Heart left ventricle (tissue), 16 donors: ENCODE measurements at places on chromosomes 4 and X. TPM values are rescaled to one million over a fixed set of nuclear protein-coding genes. Genes with fewer than 3 reads are reported as not detected.

GRCh38 chr4:178812866-178813265 lies 1370.6 kb upstream of the AGA start:
- DNase-seq, result no peak

GRCh38 chr4:143618811-143619210 lies 81.7 kb downstream of the FREM3 start:
- no peak for DNase-seq

DNA sequence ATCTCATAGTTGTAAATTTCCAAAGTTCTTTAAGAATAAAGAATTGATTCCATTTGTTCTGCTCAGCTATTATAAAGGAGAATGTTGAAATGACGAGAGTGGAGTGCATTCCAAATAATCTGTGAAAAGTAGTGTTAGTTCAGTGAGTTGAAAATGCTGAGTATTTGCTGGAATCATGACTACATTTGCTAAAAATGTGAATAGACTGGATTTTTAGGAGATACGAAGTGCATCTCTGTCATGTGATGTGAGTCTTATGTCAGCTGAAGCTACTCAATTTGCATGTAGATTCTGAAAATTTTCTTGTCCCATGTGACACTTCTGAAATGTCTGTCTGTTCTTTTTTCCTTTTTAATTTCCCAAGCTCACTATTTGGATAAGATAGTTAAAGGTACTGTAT lies 206.0 kb downstream of the DCTD start:
- DNase-seq, result no peak

- DNase-seq, result no peak
Observed at GRCh38 chrX:111129921-111130320, 33.9 kb downstream of the PAK3 start.

GRCh38 chr4:174135530-174135929 lies 147.9 kb downstream of the FBXO8 start:
- no peak for DNase-seq

DNA sequence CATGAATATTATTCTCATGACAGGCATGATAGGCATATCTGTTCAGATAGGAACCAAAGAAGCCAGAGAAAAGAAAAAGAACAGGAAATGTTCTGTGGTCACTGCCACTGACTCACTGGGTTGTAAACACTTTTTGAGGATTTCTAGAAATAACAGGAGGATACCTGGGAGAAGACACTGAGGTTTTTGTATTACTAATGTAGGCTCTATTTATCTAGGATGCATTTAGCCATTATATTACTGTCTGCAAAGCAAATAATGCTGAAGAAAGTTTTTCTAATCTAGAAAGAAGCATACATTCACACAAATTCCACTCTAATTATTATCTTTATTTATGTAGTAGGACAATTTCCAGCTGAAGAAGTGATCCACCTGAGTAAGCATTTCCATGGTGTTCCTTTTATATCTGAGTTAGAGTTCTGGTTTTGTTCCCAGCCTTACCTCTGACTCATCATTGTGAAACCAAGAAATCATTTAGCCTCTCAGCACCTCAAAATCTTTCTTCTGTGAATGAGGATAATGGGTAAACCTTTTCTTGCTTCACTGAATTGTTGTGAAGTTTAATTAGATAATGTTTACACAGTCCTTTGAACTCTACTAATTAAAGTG lies 40.2 kb upstream of the EPGN start:
- DNase-seq, result no peak

DNA sequence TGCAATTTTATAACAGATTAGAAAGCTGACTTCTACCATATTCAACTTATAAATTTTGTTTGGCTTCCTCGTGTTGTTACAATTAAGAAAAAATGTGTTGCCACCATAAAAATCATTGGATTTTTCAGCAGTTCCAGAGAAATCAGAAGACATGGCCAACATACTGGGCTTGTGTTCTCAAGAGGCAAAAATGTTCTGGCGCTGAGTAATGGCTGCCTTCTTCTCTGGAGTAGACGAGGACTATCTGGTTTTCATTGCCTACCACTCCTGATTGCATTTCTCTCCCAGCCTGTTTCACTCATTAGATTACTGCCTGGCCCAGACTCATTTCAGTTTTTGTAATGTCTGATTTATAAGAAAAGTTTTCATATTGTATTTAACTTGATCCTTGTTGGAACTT lies 122.3 kb downstream of the ARHGAP10 start:
- DNase-seq, result no peak

GRCh38 chrX:49003696-49004095 lies 1.6 kb upstream of the GRIPAP1 start:
- DNase-seq, result no peak

DNA sequence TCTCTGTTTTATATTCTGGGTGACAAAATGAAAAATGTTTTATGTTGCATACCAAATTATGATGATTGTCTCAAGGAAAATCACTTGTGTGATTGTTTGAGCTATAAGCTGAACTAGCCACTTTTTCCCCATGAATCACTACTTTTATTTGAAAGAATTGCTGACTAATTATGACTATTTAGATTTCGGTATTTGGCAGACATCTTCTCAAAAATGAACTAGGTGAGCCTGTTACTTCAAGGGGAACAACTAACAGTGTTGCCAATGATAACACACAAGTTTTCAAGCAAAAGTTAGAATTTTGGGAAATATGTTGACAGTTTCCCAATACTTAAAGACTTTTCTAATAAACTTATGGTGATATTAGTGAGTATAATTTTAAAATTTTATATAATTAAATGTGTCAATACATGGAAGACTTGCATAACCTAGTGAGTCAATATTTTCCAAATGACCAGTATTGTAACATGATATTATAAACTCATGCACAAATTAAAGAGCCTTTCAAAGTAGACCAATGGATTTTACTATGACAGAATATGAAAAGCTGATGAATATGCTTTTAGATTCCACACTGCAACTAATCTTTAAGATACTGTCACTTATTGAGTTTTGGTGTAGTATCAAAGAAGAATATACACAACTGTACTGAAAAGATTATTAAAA lies 187.7 kb upstream of the GATB start:
- DNase-seq, result no peak

CLCN3 gene
- total RNA-seq, result 46.4 TPM

HSD17B13 gene
- 0.43 TPM for total RNA-seq

ACOX3 gene
- 32.6 TPM for total RNA-seq

HSFX3 gene
- total RNA-seq, result not detected

NWD2 gene
- total RNA-seq, result 0.02 TPM

PPP1R3F gene
- 18.5 TPM for total RNA-seq
